ENCODE measurements at places on chromosomes 6 and 20. TPM values are rescaled to one million over a fixed set of nuclear protein-coding genes. Genes with fewer than 3 reads are reported as not detected.

NMBR gene
- not detected for total RNA-seq

- no peak for DNase-seq
These were observed 117.0 kb upstream of the ASCC3 start for GRCh38 chr6:100998111-100998510.

GRCh38 chr20:19185083-19185482, 27.4 kb upstream of the SLC24A3 start:
- DNase-seq = no peak

DNA sequence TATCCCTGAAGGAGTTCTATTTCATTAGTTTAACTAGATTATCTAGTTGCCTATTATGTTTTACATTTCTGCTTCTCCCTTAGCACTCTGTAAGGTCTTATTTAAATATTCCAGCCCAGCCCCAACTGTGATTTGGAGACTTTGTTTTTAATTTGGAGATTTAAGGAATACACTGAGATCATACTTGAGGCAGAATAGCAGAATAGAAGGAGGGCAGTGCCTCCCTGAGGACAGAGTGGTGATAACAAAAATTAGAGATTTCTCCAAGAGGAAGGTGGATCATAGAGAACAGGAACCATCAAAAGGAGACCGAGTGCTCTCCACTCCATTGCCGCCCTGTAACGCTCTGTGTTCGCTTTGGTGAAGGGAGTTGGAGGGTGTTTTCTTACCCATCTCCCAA, 14.8 kb upstream of the CD164 start:
- no peak for DNase-seq
